ENCODE measurements at places on chromosomes 3 and 15.

GRCh38 chr3:84961011-84961410 lies 2.2 kb downstream of the CADM2 start:
- no peak for DNase-seq

DNA sequence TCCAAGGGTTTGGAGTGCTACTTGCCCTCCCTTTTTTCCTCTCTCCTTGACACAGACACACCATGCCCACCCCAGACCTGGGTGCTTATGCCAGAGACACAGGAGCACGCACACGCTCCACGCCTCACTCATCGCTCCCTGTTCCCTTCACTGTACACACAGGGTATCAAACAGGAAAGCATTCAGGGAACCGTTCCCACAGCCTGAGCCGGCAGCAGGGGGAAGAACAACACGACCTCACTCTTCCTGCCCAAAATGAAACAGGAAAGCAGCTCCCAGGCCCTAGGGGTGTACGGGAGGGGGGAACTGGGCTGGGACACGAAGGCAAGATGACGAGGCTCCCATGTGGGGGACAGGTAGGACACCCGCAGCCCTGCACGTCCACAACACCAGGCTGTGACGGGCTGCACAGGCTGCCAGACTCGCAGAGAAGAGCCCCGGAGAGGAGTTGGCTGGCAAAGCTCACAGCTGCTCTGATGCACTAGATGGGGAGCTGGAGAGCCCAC lies 11.2 kb downstream of the DLL4 start:
- no peak for DNase-seq

DNA sequence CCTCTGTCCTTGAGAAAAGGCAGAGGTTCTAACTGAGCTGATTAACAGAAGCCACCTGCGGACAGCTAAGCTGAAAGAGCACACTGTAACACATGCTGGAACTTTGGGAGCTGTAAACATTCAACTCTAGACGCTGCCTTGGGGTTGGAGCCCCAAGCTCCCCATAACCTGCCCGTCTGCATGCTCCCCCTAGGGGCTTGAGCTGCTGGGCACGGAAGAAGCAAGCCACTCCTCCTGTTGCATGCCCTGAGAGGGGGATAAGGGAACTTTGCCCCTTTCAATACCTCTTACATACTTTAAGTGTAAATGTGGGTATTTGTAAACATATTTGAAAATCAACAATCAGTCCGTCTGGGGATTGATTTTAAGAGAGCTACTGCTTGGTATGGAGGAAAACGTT lies 188.4 kb downstream of the ADAMTSL3 start:
- no peak for DNase-seq

DNA sequence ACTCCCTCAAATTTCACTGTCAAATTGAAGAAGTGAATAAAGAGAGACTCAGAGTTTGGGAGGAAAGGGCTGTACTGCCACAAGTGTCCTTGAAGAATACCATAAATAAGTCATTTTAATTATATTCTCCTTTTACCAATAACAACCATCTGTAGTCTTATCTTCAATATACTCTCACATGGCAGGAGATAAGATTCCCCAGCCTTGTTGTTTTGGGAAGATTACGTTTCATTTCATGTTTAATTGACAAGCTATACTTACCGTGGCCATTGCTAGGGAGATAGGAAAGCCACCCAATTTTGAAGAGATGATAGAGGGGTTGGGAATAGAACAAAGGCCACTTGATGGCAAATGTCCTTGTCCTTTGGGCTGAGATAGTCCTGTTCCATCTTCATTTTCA lies 2.3 kb downstream of the MINDY4B start:
- no peak for DNase-seq

GRCh38 chr3:78026318-78026828 lies 986.5 kb downstream of the ROBO2 start:
- no peak for DNase-seq

- no peak for DNase-seq
Measured at GRCh38 chr3:188470508-188471130, 316.7 kb downstream of the LPP start.

- DNase-seq = no peak
Measured at GRCh38 chr15:65028338-65028737, 1.1 kb downstream of the MTFMT start.

GRCh38 chr3:142269767-142270166 lies 44.4 kb upstream of the GK5 start:
- DNase-seq = no peak

DNA sequence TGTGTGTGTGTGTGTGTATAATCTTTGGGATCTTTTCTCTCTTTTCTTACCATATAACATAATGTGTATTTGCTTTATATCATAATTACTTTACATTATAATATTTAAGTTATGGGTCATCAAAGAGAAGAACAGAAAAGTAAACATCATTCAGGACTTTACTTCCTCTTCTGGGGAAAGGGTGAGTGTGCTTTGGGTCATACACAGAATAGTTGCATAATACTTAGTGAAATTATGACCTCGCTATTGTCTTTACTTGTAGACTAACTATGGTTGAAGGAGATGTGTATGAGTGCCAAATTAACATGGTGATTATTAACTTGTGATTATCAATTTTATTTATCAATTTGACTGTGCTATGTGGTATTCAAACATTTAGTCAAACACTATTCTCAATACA lies 1086.9 kb downstream of the DIPK2A start:
- DNase-seq = no peak

DNA sequence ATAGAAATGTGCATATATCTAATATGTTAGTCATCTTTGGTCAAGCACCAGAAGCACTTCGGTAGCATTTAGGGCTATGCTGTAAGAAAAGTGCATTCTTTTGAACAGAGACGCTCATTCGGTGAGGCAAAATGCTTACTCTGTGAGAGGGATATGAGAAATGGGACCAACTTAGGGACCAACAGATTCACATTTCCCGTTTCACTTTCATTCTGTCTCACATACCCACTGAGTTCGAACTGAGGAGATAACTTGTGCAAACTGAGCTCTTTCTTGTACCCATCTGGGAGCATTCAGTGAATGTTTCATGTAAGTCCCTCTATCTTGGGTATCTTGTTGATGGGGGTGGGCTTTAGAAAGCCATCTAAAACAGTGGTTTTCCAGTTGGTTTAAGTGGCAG lies 135.3 kb downstream of the FEZF2 start:
- no peak for DNase-seq

GRCh38 chr3:61961900-61962299 lies 400.5 kb downstream of the PTPRG start:
- no peak for DNase-seq

GRCh38 chr3:37992271-37993066 lies 1.9 kb downstream of the VILL start:
- no peak for DNase-seq

- DNase-seq = no peak
Measured at GRCh38 chr3:182172534-182172933, 460.8 kb downstream of the SOX2 start.

- DNase-seq = no peak
Measured at GRCh38 chr3:102258666-102259227, 176.1 kb upstream of the ZPLD1 start.

GRCh38 chr3:70090322-70090913 lies 90.9 kb downstream of the SAMMSON start:
- DNase-seq = no peak

DNA sequence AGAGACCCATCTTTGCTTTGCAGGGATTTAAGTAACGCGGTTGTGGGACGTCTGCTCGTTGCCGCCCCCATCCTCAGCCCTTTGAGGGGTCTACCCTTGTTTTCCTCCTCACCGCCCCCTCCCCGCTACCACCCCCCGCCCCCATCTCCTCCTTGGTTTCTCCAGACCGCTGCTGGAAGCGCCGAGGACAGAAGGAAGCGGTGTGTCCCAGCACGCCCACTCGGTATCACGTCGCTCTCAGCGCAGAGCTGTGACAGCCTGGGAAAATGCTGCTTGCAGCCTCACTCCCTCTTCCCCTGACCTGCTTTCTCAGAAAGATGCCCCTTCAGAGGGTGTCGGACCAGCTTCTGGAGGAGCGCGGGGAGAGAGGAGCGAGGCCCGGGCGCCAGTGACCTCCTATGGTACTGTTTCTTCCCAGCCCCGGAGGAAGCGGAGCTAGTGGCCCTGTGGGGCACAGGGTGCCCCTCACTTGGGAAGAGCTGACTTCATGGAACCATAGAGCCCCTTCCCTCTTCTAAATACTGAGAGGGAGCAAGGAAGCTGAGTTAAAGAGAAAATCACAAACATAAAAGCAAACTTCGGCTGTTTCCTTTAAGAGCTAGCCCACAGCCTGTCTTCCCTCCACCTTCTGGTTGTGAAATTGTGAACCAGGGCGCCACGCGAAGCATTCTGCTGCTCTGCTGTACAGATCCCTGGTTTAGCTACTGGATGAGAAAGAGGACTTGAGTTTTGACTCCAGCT lies 698 bp downstream of the IL1RAP start:
- no peak for DNase-seq

DNA sequence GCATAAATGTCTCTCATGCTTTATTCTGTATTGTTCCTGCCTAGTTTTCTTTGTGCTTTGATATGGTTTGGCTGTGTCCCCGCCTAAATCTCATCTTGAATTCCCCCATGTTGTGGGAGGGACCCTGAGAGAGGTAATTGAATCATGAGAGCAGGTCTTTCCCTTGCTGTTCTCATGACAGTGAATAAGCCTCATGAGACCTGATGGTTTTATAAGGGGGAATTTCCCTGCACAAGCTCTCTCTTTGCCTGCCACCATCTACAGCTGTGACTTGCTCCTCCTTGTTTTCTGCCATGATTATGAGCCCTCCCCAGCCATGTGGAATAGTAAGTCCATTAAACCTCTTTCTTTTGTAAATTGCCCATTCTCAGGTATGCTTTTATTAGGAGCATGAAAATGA lies 1596.6 kb downstream of the SI start:
- DNase-seq = no peak

DNA sequence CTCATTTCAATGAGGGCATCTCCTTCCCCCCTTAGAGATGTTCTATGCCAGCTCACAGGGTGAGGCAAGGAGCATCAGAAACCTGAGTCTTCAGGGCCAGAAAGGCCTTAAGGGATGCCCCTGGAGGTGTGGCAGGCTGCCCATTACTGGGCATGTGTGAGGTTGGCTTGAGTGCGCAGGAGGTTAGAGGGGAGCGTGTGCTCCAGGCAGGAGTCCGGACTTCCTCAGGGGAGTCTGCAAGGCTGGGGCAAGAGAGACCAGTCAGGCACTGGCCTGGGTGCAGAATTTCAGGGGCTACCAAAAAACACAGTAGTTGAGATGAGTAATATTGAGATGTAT lies 1.9 kb downstream of the LOXL1 start:
- no peak for DNase-seq

DNA sequence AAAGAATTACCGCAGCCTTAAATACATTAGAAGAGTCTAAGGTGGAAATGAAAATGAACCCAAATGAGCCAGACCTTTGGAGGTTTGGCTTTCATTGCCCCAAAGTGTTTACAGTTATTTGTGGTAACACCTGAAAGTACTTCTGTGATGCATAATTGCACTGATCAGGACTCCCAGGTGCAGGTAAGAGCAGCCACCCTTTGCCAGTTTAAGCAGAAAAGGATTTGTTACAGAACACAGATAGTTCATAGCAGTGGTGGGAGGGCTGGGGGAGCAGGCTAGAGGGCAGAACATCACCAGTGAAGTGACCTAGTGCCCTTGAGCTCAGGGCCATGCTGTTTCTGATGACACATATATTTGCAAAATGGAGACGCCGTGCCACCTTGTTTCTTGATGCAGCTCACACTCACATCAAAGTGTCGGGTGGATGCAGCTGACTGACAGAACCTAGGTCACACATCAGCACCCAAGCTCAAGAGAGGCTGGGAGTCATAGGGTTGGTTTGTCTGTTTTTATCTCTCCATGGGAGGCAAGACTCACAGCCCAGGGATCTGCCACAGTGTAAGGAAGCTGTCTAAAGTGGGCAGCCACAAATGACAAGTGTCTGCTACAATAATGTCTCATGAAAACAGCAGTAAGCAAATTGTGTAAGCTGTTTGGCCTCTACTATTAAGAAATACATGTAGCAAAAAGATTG lies 49.1 kb downstream of the NEK11 start:
- no peak for DNase-seq

DNA sequence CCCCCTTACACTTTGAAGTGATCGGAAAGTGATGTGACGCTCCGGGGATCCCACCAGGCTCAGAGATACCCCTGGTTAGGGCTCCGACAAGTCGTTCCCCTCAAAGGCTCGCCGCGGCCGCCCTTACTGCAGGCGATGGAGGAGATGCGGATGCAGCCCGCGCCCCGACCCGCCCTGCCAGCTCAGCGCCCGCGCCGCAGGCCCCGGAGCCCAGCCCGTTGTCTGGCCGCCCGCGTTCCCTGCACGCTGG lies 228 bp downstream of the GLT8D1 start:
- no peak for DNase-seq

GRCh38 chr3:182807061-182807460 lies 13.8 kb downstream of the ATP11B start:
- DNase-seq = no peak

DNA sequence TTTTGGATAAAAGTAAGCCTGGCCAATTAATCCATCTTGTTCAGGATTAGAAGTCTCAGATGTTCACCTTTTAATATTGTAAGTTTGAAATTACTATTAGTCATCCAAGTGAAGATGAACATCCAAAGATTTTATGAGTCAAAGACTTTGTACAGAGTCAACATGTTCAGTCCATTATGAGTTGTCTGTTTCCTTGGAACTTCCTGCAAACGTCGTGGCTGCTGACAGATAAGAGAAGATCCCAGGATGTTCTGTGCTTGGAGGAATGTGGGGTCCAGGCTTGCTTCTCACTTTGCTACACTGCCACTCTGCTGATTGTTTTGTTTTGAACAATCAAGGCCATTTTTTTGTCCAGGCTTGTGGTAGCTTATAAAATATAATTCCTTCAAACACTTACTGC lies 74.3 kb upstream of the SLCO2A1 start:
- no peak for DNase-seq

- no peak for DNase-seq
Measured at GRCh38 chr3:111584744-111585143, 10.4 kb downstream of the ZBED2 start.

GRCh38 chr3:24128199-24129005 lies 183.3 kb downstream of the NR1D2 start:
- DNase-seq = no peak

GRCh38 chr3:179528772-179529171 lies 34.0 kb upstream of the ACTL6A start:
- no peak for DNase-seq

DNA sequence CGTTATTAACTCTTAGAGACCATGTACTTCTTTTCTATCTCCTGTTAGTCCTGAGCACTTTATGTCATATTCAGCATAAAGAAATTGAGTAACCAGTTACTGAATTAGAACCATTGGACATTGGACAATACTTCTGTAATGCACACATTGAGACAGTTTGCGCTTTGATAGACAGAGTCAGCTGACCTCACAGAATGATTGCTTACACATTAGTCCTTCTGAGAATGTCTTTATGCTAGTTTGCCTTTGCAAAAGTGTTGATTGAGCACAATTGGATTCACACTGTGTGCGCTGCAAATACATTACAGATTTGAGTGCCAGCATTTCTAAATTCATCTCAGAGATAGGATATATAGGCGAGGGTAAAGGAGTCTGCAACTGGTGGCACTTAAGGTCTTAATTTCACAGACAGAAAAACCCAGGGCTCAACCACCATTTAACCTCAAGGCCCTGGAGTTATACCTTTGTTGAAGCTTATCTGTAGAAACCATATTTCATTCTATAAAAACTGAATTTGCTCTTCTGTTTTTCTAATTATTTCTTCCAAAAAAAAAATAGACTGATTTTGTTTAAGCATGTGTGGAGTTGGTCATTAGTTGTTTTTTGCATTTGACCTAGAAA lies 3.8 kb downstream of the SERPINI1 start:
- DNase-seq = no peak

Measured in stimulated activated CD4-positive, alpha-beta T cell treated with anti-CD3 and anti-CD28 coated beads, Interleukin-2, amount 100 ng/mL, for 48 hours (primary cell).